Mesothelial cell of epicardium (in vitro differentiated cells): ENCODE measurements at places on chromosomes 4 and X. TPM values are rescaled to one million over a fixed set of nuclear protein-coding genes. Genes with fewer than 3 reads are reported as not detected.

- DNase-seq: no peak
These were observed 46.0 kb downstream of the HSPA4L start for GRCh38 chr4:127828121-127828520.

DNA sequence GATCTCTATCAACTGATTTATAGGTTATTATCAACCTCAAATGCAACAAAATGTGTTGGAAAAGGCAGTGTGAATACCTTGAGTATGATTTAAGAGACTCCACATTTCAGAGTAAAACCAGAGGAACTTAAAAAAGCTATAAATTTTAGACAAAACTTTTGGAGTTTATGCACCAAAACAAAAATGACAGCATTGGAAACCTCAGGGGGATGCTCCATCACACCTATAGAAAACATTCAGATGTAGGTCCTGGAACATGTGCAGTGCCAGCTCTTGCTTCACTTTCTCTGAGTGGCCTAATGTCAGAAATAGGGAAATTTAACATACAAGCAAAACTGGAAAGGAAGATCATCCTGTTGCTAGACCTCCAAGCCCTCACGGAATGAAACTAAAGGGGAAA, 5.8 kb upstream of the VEGFC start:
- DNase-seq: no peak

DNA sequence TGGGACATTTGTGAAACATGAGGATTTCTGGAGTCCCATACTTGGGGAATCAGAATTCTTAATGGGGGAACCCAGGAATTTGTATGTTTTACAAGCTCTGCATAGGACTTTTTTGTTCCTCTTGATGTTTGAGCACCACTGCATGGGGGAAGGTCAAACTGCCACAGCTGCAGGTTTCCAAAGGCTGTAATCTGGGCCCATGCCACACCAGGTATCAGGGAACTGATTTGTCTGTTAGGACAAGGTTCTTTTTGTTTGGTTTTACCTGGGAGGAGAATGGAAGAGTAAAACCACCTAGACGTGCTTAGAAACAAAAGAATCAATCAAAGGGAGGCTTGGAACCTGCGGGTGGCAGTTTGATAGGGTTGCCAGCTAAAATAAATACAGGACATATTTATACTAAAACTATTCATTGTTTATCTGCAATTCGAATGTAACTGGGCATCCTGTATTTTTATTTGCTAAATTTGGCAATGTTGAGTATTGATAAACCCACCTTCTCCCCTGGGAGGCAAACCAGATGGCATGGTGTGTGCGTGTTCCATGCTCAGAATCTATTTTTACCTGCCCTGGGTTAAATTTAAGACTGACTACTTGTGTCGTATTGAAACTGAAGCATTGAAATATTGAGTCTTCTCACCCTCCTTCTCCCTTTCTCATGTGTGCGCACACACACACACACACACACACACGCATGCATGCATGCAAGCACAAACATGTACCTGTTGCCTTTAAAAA, 63.7 kb downstream of the TMEM164 start:
- no peak for DNase-seq

- no peak for DNase-seq
These were observed 74.9 kb downstream of the PRRG1 start for GRCh38 chrX:37424000-37424429.

DNA sequence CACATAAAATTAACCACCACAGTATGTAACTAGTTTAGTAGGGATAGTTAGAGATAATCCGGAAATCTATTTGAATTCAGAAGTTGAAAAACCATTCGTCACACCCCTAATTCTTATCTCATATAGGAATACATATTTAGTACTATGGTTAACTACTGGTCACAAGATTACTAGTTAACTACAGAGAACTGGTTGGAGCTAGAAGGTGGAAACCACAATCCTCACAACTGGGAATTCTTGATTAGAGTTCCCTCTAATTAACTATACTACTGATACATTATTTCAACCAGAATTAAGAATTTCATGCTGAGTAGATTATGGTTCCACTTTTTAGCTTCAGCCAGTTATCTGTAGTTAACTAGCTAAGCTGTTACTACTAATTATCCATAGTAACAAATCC, 39.9 kb upstream of the NKAP start:
- DNase-seq: no peak

GRCh38 chr4:150501009-150501727, 80.8 kb upstream of the MAB21L2 start:
- no peak for DNase-seq

Gene VEGFC
- 2.4 to 2.5 TPM (median 2.4 TPM) in 3 replicates for total RNA-seq

Gene GCNA
- total RNA-seq: 0.84 to 1.1 TPM (median 0.94 TPM) in 3 replicates

Gene TMSB15C
- total RNA-seq: 13.7 to 18.8 TPM (median 16.9 TPM) in 3 replicates
